Progenitor cell of endocrine pancreas (in vitro differentiated cells): ENCODE measurements at places on chromosomes 2 and 18. TPM values are rescaled to one million over a fixed set of nuclear protein-coding genes. Genes with fewer than 3 reads are reported as not detected.

DNA sequence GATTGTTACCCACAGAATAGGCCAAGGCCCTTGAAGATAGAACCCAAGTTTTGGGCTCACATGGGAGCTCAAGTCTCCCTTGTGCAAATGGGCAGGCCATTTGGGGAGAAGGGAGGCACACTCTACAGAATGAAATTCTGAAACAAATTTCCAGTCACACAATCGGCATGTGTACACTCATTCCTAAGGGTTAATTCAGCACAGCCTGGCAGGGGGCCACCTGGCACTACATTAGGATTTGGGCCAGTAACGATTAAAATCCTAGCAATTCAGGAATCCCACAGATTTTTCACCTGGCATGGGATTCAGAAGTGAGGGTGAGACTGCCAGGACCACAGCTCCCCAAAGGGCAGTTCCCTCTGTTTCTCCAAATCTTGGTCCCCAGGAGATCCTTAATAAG lies 46.4 kb downstream of the BMP10 start:
- peaks cover 3% of the 10 kb centered on the region for H3K27me3 ChIP-seq
- no peak for DNase-seq
- H3K36me3 ChIP-seq = peaks cover 1% of the 10 kb centered on the region
- H3K27ac ChIP-seq = no peak overlapping the region
- H3K4me1 ChIP-seq = peaks cover 3% of the 10 kb centered on the region
- no peak overlapping the region for H3K4me3 ChIP-seq

DNA sequence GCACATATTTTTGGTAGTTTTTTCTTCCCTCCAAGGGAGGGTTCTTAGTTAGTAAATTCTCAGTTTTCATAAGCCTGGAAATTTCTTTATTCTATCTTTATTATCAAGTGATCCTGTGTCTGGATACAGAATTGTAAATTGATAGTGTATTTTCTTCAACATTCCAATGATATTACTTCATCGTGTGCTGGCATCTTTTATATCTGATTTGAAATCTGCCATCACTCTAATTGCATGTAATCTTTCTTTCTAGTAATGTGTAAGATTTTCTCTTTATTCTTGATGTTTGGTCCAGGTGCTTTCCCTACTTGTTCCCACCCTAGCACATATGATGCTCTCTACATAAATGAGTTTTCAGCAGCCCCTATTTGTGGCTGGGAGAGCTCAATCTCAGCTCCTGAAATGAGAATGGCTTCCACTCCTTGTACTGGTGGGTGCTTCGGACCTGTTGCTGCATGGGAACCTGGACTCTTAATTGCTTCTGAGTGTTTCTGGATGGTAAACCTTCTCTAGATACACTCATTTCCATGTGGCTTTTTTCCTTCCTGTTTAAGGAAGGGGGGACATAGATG lies 102.7 kb downstream of the SMIM21 start:
- H3K36me3 ChIP-seq = peaks cover 5% of the 10 kb centered on the region
- no peaks in the 10 kb centered on the region for H3K27me3 ChIP-seq
- H3K4me1 ChIP-seq = no peaks in the 10 kb centered on the region
- no peak for DNase-seq

GRCh38 chr2:169525434-169525833 lies 15.9 kb downstream of the KLHL41 start:
- DNase-seq = no peak
- peaks cover 24% of the 10 kb centered on the region for H3K4me1 ChIP-seq
- H3K27ac ChIP-seq = no peak overlapping the region
- no peaks in the 10 kb centered on the region for H3K27me3 ChIP-seq
- no peak overlapping the region for H3K4me3 ChIP-seq

The NYAP2 gene
- total RNA-seq = 0.10 TPM in 1 of 2 replicates, not detected in the other

- H3K27me3 ChIP-seq = no peaks in the 10 kb centered on the region
- H3K4me3 ChIP-seq = no peak overlapping the region
- no peak for DNase-seq
- H3K36me3 ChIP-seq = no peaks in the 10 kb centered on the region
- H3K4me1 ChIP-seq = peaks cover 2% of the 10 kb centered on the region
Measured at GRCh38 chr2:182103526-182103925, 117.9 kb downstream of the PPP1R1C start.

DNA sequence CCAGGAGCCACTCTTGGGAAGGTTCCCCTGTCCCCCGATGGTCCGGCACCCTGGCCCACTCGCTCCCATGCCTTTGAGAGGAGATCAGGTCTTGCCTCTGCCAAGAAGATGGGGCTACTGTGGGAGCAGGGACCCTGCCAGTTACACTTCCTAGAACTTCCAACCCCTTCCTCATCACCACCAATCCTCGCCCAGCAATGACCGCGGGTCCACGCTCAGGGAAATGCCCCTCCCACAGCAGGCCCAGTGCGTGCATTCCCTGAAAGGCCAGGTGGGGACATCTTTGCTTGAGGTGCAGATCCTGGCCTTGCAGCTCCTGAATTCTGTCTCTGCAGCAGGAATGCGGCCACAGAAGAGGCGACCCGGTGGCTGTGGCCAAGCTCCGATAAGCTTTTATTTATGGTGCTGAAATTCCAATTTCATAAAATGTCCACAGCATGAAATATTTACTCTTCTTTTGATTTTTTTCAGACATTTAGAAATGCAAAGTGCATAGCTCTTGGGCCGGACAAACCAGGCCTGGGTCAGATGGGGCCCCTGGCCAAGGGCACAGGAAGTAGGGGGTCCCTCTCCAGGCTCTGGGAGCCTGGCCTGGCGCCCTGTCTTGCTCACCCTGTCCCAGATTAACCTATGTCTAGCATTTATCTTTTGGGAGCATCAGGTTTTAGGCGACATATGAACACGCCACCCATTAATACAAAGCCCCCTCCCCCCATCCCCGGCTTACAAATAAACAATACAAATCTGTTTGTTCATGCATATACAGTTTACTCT lies 29.8 kb downstream of the PXDN start:
- no peak overlapping the region for H3K4me3 ChIP-seq
- H3K27me3 ChIP-seq = no peaks in the 10 kb centered on the region
- H3K4me1 ChIP-seq = peaks cover 34% of the 10 kb centered on the region
- peak overlapping the region; percentile 84 for H3K27ac ChIP-seq

The GPR35 gene
- 5.8 and 6.5 TPM in 2 replicates for total RNA-seq
